Panc1 (cell line): ENCODE measurements at places on chromosomes 7 and 10. TPM values are rescaled to one million over a fixed set of nuclear protein-coding genes. Genes with fewer than 3 reads are reported as not detected.
A peak's percentile ranks its signal among the peaks of the same experiment; 100 is the strongest.

DNA sequence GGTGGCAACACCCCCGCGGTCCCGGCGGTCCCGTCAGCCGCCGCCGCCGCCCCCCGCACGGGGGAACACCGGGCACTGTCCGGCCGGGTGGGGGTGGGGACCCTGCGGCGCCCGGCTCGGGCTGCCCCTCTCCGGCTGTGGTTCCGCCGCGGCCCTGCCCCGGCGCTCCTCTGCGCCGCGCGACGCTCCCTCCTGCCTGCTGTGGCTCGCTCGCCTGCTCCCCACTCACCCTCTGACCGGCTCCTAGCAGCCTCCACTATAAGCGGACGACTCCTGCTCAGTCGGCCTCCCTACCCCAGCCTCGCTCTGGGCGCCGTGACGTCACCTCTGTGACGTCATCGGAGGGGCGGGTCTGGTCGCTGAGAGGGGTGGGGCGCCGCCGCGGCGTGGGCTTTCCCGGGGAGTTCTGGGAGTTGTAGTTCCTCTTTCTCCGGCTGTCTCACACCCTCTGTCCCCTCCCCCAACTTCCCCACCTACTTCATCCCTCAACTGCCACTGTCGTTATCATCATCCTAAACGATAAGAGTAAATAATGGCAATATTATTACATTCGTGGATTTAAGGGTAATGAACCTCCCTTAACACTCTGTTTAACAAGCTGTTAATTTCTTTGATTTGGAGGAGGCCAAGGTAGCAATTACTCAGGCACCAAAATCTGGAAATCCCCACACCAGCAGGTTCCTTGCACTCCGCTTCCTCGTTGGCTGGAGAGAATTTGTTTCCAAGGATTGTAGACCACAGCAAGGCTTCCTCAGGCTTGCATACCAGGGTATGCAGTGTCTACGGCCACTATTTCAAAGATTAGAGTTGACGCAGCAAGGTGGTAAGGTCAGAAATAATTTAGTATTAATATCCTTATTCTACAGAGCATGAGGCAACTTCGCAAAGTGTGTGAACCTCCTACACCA lies at the start of gene UBE2H:
Gene UBE2H (minus strand): TSS at position 308 of the 908 bp plus-strand sequence. CDS start 405 bp downstream, outside the sequence.
- no peaks in the 10 kb centered on the region for H3K27me3 ChIP-seq
- H3K4me3 ChIP-seq: peak within 1 kb of the TSS; percentile 81
- H3K27ac ChIP-seq: peak within 1 kb of the TSS; percentile 94
- DNase-seq: peak; percentile 83
- H3K4me1 ChIP-seq: peaks cover 21% of the 10 kb centered on the region

DNA sequence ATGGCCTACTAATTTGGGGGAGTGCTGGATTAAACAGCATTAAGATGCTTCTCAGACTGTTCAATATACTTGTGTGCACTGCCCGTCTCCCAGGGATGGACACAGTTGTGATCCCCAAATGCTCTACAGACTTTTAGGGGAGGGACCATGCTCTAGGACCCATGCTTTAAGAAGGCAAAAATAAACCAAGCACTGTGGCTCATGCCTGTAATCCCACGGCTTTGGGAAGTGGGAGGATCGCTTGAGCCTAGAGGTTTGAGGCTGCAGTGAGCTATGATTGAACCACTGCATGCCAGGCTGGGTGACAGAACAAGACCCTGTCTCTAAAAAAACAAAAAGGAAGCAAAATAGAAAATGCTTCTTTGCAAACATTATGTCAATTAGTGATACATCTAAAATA lies 102.6 kb downstream of the VOPP1 start:
- H3K4me3 ChIP-seq: no peak overlapping the region
- H3K27me3 ChIP-seq: no peaks in the 10 kb centered on the region

The STAM gene
- 18.9 TPM for total RNA-seq

DNA sequence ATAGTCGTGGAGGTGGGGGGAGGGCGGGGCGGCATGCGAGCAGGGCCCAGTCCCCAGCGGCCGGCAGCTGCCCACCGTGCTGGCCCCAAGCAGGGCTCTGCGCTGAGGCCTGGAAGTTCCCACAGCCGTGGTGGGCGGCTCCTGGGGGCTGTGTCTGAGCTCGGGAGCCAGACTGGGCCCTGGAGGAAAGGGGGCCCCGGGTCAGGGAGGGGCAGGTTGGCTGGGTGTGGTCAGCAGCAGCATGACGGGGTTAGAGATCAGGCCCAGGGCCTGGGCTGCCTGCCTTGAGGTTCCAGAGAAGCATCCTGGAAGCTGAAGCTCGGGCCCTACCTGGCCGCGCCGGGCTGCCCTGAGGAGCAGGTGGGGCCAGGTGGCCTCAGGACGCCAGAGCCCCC lies 22.1 kb downstream of the GET4 start:
- DNase-seq: no peak
- no peak overlapping the region for H3K4me3 ChIP-seq
- peaks cover 3% of the 10 kb centered on the region; the same call in 1 of the 2 replicates for H3K36me3 ChIP-seq
- H3K27me3 ChIP-seq: no peaks in the 10 kb centered on the region
- H3K27ac ChIP-seq: no peak overlapping the region

DNA sequence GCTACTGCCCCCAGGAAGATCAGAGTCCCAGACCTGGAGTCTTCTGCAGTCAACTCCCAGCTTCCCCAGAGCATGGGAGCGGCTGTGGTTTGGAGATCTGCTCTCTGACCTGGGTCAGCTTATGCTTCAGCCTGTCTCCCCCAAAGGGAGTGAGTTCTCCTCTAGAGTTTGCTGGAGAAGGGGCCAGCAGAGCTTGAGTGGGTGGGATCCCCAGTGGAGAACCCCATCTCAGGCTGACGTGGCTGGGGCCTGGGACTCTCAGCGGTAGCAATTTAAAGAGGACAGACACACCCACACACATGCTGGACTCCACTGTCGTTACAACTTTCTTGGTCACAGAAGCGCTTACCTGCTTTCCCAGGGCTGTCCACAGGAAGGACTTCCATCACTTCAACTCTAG lies 6.3 kb downstream of the UNC5B start:
- no peak overlapping the region for H3K27ac ChIP-seq
- peaks cover 13% of the 10 kb centered on the region for H3K27me3 ChIP-seq
- H3K36me3 ChIP-seq: no peaks in the 10 kb centered on the region
